ENCODE measurements at places on chromosomes 16 and 17.

- DNase-seq = no peak
These were observed 4.2 kb downstream of the SYT17 start for GRCh38 chr16:19172098-19172780.

DNA sequence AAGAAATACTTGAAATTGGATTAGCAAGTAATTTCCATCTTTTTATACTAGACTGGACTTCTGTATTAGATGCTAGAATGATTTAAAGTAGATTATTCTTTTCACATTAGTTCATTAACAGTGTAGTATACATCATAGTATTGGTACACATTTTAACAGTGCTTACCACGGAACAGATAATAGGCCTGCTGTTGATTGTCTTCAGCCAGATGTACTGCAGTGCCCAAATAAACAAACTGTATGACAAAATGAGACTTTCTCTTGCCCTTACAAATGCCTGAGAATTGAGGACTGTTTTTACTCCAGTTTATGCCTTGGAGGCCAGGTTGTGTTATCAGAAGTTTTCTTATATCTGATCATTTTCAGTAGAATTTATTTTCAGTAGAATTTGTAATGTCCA, 631 bp downstream of the EVI2A start:
- DNase-seq = no peak

GRCh38 chr16:72367851-72368250, 195.9 kb upstream of the PMFBP1 start:
- no peak for DNase-seq

- DNase-seq = peak; percentile 69
These were observed 16.6 kb downstream of the COPRS start for GRCh38 chr17:31842195-31843069.

- DNase-seq = no peak
These were observed 11.0 kb upstream of the DPEP1 start for GRCh38 chr16:89602273-89602951.

DNA sequence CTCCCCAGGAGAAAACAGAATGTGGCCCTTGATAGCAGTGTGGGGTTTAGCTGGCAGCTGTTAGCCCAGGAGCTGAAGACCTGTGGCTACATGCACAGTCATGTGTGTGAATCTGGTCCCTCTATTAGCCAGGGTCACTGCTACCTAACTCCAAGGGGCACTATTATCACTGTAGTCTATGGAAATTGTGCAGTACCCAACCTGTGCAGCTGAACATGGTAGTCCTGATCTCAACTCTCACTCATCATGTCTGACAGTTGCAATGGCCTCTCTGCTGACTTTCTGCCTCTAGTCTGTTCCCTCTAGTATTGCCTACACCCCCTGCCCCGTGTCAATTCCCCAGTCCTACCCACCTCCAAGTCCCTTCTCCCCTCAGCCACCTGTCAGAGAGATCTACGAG, 67.4 kb downstream of the RAB11FIP4 start:
- no peak for DNase-seq

DNA sequence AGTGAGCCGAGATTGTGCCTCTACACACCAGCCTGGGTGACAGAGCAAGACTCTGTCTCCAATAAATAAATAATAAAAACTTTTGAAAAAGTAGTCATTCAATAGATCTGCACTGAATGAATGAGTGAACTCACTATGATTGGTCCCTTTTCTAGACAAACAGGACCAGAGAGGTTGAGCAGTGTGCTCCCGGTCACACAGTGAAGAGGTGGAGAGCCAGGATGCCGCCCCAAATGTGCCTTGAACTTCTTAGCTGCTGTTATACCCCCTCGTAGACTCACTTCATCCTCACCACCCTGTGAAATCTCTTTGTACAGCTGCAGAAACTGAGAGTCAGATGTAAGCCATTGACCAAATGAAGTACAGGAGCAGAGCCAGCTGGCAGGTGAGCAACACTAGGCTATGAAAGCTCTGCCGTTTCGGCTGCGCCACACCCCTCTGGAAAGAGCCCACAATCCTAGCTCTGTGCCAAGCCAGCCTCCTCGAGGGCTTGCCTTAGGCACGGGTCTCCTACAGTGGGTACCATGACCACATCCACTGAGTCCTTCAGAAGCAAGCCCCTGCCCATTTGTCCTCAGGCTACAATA, 7.8 kb upstream of the KIAA0513 start:
- DNase-seq = no peak

DNA sequence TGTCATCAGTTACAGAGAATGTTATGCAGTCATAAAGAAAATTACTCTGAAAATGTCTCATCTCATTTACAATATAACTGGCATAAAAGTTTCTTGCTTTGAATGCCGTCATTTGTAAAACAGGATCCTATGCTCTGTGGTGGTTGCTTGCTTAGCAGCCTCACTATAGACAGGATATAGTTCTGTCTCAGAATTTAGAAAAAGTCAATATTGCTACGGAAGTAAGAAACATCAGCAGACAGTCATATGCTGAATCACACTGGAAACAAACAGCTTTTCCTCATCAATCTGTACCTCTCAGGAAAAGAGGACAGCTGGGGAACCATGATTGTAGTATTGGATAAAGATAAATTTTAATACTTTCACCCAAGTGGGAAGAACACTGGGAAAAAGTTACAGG, 105.5 kb downstream of the MYO1D start:
- DNase-seq = no peak

DNA sequence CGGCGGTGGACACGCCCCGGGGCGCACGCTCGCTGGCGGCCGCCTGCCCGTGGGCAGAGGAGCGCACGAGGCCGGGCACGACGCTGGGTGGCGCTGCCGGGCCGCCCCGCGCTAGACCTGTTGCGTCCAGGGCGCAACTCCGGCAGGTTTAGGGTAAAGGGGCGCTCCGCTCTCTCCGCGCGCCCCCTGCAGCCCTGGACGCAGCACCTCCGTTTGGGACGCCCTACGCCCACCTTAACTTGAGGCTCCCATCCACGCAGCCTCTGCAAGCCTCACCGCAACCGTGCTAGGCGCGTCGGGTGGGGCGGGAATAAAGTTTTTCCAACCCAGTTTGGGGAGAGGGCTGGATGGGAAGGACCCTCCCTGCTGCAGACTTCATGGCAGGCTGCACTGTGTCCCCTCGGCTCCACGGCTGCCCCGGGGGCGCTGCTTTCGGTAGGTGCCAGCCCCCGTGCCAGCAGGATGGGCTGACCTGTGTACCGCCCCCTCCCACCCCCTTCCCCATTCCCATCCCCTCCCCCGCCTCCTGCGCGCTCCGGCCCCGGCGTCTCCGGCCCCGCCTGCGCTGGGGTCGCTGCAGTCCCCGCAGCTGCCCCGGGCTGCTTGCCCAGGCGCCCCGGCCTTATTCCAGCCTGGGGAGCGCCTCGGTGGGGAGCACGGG, at the start of gene SYT17:
TSS of gene SYT17 (plus strand) at position 531 of the 661 bp plus-strand sequence. CDS start 407 bp downstream, outside the sequence.
- DNase-seq = peak; percentile 89

- DNase-seq = no peak
These were observed 643.2 kb downstream of the WWOX start for GRCh38 chr16:78742501-78743283.

DNA sequence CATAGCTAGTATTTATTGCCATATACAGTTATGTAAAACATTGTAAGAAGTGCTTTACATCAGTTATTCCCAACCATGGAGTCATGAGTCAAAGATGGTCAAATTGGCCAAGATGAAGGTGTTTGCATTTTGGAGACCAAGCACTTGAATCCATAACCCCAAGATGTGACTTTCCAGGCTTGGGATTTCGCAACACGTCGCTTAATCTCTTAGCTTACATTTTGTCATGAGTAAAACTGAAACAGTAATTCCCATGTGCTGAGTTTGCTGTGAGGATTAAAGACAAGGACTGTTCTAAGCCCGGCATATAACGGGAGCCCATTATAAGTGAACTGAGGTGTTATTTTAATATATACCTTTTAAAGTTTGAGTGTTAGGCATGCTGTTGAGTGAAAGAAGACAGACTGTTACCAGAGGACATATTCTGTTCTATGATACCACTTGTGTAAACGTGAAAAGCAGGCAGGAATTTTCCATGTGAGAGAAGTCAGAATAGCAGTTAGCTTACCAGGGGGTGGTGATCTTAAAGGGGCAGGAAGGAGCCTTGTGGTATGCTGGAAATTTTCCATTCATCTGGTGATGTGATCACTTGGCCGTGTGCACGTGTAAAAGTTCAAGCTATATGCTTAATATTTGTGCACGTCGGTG, 484.9 kb downstream of the WWOX start:
- no peak for DNase-seq

- DNase-seq = peak; percentile 30
These were observed 4.0 kb downstream of the LYRM1 start for GRCh38 chr16:20904507-20905081.

- DNase-seq = no peak
These were observed 774 bp upstream of the MAF start for GRCh38 chr16:79601092-79601930.

- DNase-seq = no peak
These were observed 34.9 kb downstream of the ARHGAP27 start for GRCh38 chr17:45397796-45398195.

- DNase-seq = no peak
These were observed 702 bp upstream of the MARVELD3 start for GRCh38 chr16:71625113-71625850.

DNA sequence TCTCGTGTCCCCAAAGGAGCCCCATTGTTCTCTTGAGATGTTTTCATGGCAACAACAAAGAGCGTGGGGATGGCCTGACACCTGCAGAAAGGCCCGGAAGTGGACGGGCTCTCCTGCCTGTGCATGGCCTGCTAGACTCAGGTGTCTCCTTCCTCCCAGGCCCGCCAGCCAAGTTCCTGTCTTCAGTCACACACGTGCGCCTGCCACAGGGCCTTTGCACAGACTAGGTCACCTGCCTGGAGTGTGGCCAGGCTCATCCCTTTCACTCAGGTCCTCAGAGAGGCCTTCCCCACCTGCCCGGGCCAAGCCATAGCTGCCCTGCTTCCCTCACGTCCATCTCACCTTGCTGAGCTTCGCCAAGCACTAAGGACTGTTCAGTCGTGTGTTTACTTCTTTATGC, 300.9 kb downstream of the FOXL1 start:
- DNase-seq = no peak

DNA sequence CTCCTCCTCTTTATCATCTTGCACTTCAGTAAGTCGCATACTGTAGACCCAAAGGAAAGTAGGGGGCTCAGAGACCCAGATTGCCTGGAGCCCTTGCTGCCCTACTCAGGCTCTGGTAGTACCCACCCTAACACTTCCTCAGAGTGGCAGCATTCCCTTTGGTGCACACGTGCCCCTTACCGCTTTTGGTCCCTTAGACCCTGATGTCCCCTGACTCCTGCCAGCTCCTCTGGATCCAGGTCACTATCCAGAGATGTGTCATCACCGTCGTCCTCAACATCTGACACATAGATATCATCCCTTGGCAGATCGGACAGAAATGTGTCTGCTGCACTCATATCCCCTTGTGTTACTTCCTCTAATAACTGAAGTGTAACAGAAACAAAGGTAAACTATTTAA, 5.4 kb upstream of the PSMC5 start:
- DNase-seq = no peak

DNA sequence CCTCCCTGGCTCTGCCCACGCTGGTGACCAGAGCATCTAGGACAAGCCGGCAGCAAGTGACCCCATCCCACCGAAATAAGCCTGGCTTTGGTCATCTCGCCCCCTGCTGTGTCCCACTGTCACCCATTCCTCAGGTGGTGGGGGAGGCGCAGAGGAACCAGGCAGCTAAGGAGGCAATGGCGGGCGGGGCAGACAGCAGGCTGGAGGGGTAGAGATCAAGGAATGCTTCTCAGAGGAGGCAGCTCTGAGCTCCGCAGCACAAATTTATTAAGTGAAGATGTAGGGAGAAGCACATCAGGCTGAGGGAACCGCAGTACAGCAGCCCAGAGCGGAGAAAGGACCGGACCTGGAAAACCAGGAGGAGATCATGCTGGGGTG, 7.5 kb upstream of the KREMEN2 start:
- no peak for DNase-seq

- DNase-seq = peak; percentile 28
These were observed 215.9 kb downstream of the RPTOR start for GRCh38 chr17:80760511-80760911.

- no peak for DNase-seq
These were observed 42.8 kb upstream of the KIFC3 start for GRCh38 chr16:57845115-57845514.

GRCh38 chr16:7268182-7268581, 64.5 kb upstream of the RBFOX1 start:
- DNase-seq = peak; percentile 1

DNA sequence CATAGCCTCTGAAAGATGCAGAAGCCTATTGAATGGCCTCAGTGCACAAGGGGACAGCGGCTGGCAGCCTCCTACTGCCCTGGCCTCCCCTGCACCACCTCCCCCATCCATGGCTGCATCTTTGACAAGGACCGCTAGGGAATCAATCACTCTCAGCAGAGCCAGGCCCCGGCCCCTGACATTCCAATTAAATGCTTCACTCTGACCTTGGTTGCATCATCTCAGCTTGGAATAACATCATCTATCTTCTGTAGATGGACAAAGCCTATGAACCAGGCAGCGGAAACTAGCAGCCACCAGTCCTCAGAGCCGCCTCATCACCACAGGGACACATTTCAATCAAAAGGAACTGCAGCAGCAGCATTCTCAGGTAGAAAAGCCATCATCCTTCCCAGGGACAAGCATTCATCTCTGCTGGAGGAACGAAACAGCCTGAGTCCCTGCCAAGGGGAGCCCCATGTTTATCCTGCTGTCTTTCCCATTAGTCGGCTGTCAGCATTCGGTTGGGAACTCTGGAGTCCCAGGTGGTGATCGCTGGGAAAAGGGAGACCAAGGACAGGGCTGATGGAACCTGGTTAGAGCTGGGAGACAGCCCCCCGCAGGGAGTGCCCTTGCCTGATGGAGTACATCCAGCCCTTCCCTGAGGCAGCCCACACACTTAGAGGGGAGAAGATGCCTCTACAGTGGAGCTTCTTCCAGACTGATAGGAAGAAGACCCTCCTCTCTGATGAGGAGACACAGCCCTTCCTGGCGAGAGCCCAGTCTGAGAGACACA, 11.5 kb upstream of the TMEM132E start:
- no peak for DNase-seq

DNA sequence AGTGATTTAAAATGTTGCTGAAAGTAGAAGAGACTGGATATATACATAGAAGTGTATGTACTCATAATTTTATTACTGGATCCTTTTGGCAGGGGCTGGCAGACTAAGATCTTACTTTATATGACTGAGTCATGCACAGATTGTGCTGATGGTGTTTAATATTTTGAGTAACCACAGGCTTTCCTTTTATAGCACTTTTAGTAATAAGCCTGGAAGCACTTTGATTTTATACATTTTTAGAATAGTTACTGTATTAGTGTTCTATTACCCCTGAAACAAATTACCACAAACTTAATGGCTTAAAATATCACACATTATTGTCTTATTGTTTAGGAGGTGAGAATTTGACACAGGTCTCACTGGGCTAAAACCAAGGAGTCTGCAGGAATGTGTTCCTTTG, 113.4 kb upstream of the CDH8 start:
- no peak for DNase-seq

- DNase-seq = no peak
These were observed 43.0 kb upstream of the ZNF750 start for GRCh38 chr17:82882715-82883418.

Data from LoVo (cell line).